ENCODE measurements at places on chromosomes 13 and 19. TPM values are rescaled to one million over a fixed set of nuclear protein-coding genes. Genes with fewer than 3 reads are reported as not detected.

The TNNI3 gene
- polyA plus RNA-seq = not detected

The SIGLEC11 gene
- polyA plus RNA-seq = not detected

The VSIG10L gene
- 1.5 TPM for polyA plus RNA-seq

The PGLYRP2 gene
- polyA plus RNA-seq = not detected

The FXYD1 gene
- 7.1 TPM for polyA plus RNA-seq

The FOXA3 gene
- polyA plus RNA-seq = not detected

The KPTN gene
- polyA plus RNA-seq = 6.5 TPM

The TSC22D1 gene
- polyA plus RNA-seq = 4.0 TPM

The CACNG6 gene
- not detected for polyA plus RNA-seq

All from IgD-negative memory B cell (primary cell).